Cortex of kidney (tissue), 1 donor: ENCODE measurements at places on chromosomes 5 and 9.
A peak's percentile ranks its signal among the peaks of the same experiment; 100 is the strongest.

GRCh38 chr9:88781628-88782391 lies 209.5 kb upstream of the S1PR3 start:
- no peak for DNase-seq

GRCh38 chr9:76605321-76605900 lies 146.4 kb downstream of the GCNT1 start:
- no peak for DNase-seq

- no peak for DNase-seq
Measured at GRCh38 chr9:5910413-5911057, 19.8 kb downstream of the MLANA start.

- no peak for DNase-seq
Measured at GRCh38 chr5:135609981-135610380, 31.2 kb upstream of the CXCL14 start.

GRCh38 chr9:88783711-88784083 lies 207.6 kb upstream of the S1PR3 start:
- DNase-seq = no peak

GRCh38 chr5:13567819-13568218 lies 376.7 kb downstream of the DNAH5 start:
- DNase-seq = no peak

DNA sequence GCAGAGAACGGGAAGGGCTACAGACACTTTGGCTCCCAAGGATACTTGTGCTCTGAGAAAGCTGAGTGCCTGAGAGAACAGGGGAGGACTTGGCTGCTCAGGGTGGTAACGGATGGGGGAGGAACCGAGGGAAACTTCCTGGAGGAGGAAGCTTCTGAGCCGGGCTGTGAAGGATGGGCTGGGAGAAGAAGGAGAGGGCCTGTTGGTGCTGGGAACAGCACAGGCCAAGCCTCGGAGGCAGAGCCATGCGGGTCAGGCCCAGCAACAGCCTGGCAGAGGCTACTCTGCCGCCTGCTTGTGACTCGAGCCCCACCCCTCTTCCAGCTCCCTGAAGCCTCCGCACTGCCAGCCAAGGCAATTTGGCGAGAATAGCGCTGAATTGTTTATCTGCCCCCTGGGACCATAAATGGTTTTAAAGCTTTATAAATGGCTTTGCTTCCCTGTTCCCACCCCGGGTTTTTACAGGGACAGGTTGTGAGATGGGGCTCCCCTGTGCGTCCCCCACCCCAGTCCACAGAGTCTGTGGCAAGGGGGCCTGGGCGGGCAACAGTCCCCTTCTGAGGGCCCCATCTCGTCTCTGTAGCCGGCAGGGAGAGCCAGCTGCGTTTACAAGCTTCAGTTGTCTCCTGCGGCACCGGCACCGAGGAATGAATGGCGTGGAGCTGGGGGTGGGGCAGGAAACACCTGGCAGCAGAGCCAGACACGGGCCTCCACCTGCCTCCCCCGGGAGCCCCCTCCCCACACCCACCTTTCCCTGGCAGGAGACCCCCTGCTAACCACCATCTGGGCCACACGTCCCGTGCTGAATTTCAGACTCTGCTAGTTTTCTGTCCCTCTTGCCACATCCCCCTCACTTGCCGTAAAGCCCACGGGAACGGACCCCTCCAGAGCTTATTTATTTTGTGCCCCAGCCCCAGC lies 24.4 kb downstream of the FAM163B start:
- DNase-seq = no peak

DNA sequence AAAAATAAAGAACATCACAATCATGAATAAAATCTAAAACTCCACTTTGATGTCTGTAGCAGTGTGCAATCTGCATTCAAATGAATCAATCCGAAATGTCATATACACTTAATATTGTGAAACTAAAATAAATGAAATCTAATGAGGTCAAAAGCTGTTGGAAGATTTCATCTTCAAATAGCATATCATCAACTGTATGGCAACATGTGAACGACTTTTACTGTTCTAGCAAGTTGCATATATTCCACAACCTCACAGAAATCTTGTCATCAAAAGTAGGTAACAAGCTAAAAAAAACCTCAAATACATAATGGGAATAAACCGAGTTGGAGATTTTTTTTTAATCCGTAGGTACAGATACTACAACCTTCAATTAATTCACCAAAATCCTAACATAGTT lies 1.2 kb downstream of the PTBP3 start:
- DNase-seq = no peak

- DNase-seq = no peak
Measured at GRCh38 chr5:139091439-139092156, 106.6 kb downstream of the SIL1 start.

DNA sequence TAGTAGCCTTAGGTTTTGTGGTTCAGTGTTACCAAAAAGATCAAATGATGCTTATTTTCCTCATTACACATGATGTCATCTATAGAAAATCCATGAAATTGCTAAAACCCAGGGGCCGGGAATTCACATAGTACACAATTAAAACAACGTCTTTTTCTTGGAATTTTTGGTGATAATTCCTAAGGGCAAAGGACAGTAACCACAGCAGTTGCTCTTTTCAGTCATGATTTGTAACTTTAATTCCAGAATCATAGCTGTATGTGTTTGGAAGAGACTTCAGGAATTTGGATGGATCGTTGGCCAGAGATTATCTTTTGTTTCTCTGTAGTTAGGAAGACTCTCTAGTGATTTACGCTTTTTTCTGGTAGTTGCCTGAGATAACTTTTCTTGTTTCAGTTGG lies 748.7 kb downstream of the TLE4 start:
- DNase-seq = no peak

DNA sequence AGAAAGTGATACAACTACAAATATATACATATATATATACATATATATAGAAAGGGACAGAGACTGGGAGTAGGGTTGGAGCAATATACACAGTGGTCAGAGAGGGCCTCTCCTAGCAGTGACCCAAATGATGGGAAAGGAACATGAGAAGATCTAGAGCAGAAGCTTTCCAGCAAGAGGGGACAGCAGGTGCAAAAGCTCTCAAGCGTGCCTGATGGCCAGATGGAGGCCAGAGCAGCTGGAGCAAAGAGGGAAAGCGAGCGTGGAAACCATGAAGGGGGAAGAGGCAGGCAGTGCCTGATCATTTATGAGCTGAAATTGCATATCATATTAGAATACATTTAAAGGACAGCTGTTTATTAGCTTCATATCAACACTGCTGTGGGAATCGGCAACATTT lies 7.6 kb upstream of the GRPEL2 start:
- no peak for DNase-seq

- DNase-seq = no peak
Measured at GRCh38 chr5:90399251-90399650, 10.3 kb downstream of the CETN3 start.

DNA sequence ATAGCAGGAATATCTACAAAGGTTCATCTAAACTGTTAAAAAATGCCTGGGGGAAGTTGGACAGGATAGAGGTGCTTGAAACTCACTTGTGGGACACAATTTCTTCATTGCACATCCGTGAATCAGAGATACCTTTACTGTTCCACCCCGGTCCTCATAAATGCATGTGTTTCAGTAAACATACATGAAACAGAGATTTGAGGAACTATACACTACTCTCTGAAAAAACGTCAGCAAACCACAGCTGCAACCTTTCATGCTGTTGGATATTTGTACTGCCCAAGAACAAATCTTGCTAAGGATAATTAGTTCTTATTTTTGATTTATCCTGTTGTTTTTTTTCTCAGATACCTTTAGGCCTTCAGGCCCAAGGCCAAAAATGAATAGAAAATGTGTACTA lies 337.3 kb downstream of the KDM4C start:
- DNase-seq = no peak

DNA sequence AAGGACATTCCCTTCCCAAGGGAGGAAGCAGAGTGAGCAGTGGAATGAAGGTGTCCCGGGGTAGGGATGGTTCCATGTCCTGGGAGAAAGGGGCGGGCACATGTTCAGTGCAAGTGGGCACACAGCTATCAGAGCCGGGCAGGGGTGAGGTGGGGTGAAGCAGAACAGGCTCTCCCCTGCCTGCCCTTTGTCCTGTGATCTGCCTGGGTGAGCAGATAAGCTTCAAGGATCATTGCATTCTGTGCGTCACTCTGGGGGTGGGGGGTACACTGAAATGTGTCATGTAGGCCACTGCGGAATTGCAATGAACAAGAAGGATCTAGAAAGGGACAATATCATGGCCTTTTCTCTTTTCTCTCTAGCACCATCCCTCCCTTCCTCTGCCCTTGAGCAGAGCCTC lies 61.7 kb upstream of the SHB start:
- DNase-seq = no peak

- no peak for DNase-seq
Measured at GRCh38 chr9:77271023-77271690, 93.8 kb downstream of the VPS13A start.

GRCh38 chr9:107049803-107050184 lies 186.8 kb downstream of the ZNF462 start:
- DNase-seq = no peak

GRCh38 chr5:120843390-120843980 lies 379.4 kb downstream of the PRR16 start:
- no peak for DNase-seq

DNA sequence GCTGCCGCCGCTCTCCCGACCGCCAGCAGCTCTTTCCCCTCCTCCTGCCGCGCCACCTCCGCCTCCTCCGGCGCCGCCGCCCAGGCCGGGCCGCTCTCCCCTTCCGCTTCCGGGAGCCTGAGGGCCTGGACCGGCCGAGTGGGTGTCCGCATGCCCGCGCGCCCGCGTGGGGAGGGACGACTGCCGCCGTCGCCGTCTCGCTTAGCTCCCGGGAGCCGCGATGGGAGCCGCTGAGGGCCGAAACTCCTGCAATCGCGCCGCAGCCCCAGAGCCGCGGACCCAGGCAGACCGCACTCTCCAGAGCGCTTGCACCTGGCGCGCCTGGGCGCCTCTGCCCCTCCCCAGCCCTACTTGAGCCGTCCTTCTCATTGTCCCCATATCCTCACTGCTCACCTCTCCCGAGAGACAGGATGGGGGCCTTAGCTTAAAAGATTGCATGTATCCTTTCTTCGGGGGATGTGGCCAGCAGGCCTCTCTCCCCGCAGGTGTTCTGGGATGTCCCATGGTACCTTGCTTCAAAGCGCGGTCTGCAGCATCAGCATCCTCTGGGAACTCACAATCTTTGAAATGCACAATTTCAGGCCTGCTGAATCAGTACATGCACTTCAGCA lies at the start of gene ZDHHC21:
ZDHHC21 (minus strand) TSS at position 182 of the 611 bp plus-strand sequence. CDS start 19,092 bp downstream, outside the sequence.
- peak; percentile 14 for DNase-seq

DNA sequence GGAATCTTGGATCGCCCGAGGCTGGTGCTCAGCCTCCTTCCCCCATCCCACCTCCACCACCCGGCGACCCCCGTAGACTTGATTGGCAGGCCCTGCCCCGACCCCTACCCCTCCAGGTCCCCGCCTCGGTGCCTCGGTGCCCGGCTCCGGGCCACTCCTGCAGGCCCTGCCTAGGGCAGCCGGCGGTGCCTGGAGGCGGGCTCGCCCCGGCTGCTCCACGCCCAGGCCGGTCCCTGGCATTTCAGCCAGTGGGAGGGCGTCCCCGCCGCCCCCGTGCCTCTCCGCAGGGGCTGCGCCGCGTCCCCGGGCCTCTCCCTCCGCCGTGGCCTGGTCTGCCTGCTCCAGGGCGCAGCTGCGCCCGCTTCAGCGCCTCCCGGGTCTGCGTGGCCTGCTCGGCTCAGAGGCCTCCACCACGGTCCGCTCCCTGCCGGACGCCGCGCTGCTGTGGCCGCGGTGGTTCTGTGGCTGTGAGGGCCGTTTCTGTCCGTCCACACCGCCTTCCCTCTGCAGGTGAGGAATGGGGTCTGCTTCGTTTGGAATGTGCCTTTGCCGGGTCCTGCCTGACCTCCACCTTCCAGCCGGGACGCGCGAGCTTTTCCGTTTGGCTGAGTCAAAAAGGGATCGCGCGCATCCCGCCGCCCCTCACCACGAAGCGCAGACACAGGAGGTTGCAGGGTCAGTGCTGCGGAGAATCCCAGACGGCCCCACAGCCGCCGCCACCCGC lies 48.3 kb upstream of the IRX4 start:
- no peak for DNase-seq

DNA sequence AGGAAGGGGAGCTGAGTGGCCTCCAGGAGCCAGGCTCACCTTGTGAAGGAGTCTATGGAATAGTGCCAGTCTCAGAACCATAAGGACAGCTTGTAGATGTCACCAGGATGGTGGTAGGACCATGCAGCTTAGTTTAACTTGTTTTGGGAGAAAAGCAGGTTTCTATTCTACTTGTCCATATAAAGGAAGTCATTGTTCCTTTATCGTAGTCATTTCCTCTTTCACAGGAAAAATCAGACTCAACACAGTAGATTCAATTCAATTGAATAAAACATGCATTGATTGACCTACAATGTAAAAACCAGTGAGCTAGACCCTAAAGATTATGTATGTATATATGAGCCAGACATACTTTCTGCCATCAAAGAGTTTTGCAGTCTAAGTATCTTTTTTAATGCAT lies 53.3 kb downstream of the MEGF10 start:
- no peak for DNase-seq

DNA sequence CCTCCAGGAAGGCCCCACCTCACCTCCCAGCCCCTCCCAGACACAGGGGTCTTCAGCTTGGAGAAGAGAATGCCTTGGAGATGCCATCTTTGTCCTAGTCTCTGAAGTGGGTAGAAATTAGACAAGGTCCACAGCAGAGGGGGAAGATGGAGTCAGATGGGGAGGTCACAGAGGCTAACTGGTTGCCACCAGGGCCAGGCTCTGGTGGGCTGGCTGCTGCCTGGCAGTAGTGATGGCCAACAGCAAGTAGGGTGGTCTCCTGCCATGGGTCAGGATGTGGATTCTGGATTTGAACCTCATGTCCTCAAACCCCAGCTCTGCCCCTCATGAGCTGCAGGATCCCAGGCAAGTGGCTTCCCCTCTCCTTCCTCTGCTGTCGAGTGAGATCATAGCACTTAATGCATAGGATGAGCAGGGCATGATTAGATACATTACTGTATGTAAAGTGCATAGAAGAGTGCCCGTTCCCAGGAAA lies 38.7 kb upstream of the NEK6 start:
- no peak for DNase-seq

DNA sequence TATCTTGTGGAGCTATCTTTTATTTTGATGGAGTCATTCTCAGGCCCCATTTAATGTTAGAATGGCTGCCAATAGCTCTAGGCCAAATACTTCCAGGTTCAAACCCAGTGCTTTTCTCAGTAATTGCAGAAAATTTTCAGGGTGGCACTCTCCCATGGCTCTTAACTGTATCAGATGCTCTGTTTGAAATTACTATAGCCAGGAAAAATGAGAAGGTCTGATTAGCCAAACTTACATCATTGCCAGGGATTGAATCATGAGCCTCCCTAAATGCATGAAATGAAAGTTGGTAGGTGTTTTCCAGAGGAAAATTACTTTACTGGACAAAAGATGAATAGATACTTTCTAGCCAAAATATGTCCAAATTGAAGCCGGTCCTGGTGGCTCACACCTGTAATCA lies 404.8 kb downstream of the MAT2B start:
- no peak for DNase-seq

DNA sequence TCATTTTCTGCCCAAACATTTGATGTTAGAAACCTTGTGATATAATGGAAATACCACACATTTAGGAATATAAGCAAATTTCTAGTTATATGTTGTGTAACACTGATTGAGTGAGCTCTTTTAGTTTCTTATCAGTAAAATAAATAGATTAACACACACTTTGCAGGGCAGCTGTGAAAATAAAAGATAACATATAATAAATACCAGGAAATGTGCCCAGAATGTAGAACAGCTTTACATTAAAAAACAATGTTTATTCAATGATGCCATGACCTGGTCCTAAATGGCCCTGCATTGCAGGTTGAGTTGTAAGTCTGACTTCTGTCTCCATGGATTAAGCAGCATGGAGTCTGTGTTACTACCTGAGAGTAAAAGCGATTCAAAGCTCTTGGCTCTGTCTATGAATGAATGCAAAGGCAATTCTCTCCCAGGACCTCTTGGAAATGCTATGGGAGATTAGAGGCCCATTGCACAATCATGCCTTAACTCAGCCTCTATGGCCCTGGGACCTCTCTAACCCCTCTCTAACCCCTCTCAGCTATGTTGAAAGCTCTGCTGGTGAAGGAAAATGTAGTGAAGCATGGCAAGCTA lies 296.0 kb upstream of the ACTBL2 start:
- DNase-seq = no peak
